ENCODE measurements at places on chromosomes 5 and 9. TPM values are rescaled to one million over a fixed set of nuclear protein-coding genes. Genes with fewer than 3 reads are reported as not detected.

Gene ADGRV1
- 0.89 TPM for total RNA-seq

Gene UBLCP1
- total RNA-seq = 25.7 TPM

Gene LCN1
- total RNA-seq = 0.59 TPM

Gene CACNA1B
- under 0.01 TPM for total RNA-seq
